ENCODE measurements at places on chromosomes 7 and 10.

DNA sequence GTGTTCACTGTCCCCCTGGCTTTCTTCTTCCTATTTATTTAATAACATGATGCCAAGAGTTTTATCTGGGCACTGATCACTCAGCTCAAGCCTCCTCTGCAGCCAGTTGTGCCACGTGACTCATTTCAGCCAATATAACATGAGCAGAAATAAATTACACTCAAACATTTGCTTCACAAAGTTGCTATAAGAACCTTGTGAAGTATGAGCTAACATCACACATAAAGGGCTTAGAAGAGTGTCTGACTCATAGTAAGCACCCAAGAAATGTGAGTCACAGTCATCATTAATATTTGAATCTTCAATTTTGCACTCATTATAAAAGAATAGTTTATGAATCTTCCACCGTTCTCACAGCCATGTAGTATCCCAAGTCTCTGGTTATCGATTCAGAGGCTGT is 414.6 kb upstream of the NPVF start:
- no peak for DNase-seq

DNA sequence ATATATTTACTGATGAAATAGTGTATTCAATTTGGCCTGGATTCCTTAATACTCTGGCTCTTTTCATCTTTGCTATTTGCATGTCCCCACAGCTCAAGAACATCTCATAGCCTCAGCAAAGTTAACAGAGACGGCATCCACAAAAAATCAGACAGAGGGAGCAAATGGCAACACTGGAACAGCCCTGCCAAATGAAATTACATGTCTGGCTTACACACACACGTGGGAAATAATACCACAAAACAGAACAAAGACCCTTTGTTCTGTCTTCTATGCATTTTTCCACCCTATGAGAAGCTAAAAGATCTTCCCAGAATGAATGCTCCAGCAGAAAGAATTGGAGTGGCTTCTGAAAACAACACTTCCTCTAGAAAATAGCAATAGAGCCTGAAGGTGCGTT is 139.5 kb downstream of the ALOX5 start:
- no peak for DNase-seq

GRCh38 chr10:123429706-123430221 is 236.4 kb upstream of the GPR26 start:
- DNase-seq = no peak

DNA sequence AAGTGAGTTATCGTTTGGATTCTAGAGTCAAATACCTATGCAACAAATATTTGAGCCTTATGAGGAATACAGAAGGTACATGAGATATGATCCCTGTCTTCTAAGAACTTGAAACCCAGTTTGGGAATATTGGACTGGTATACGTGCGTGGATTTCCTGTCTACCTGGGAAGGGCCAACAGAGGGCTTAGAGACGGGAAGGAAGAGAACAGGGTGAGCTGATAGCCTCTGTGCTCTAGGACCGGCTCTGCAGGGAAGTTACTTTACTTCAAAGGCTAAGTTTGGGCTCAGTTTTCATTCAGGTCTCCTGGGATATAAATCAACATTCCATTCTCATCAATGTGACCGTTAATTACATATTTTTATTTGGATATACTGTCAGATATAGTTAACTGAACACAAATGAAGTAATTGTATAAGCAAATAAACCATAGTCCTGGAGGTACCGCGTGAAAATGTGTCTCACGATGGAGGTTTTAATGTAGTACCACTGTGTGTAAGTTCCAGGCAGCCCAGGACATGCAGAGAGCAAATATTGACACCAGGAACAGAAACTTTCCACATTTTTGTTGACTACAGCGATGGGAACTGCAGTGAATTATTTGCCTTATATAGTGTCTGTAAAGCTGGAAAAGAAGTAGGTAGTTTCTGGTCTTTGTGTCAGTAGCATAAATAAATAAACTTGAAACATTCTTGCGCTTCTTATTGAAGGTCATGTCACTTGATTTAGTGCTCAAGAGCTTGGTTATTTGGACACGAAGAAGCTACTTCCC is 8.6 kb downstream of the CHST12 start:
- no peak for DNase-seq

- no peak for DNase-seq
These were observed 3.9 kb upstream of the BTAF1 start for GRCh38 chr10:91919651-91920050.

DNA sequence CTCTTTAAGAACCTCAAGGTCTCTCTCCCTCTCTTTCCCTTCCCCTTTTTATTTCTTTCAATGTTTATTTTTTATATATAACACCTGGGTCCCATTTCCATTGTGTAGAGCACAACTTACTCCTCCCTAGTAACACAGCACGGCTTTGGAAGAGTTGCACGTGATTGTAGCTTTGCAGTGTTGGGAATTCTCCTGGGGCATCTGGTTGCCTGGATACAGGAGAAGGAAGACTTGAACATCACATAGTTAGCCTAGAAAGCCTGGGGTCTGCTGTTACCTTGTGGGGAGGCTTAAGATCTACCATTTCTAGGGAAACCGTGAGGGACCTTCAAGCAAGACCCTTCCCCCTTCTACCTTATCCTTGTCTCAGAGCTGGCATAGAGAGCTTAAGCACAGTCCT is 41.1 kb upstream of the NFKB2 start:
- no peak for DNase-seq

DNA sequence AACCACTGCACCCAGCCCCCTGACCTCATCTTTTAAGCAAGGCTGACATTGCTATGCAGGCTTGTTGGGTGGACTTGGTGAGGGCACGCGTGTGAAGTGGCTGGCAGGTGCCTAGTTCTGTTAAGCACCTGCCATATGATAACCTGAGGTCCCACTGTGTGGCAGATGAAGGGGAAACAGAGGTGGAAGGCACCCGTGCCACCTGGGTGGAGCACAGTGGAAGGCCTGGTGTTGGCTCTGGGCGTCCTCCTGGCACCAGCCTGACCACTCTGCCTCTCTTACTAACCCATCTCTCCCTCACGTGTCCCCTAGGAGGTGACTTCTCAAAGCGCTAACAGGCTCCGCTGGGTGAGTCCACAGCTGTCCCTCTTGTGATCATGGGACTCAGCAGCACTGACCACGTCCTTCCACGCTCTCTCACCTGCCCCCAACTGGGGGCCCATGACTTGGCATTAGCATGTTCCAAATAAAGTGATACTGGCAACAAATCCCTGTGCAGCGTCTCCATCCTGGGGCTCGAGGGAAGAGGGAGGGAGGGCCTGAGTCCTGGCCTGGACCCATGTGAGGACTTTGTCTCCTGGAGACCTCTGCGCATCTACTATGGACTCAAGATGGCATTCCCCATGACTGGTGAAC is 4.6 kb upstream of the ZNF862 start:
- no peak for DNase-seq

- DNase-seq = no peak
These were observed 24.4 kb downstream of the CRPPA start for GRCh38 chr7:16396766-16397500.

- no peak for DNase-seq
These were observed 683.7 kb upstream of the NRP1 start for GRCh38 chr10:34018129-34018528.

GRCh38 chr7:123977081-123977480 is 52.0 kb downstream of the SPAM1 start:
- DNase-seq = no peak

DNA sequence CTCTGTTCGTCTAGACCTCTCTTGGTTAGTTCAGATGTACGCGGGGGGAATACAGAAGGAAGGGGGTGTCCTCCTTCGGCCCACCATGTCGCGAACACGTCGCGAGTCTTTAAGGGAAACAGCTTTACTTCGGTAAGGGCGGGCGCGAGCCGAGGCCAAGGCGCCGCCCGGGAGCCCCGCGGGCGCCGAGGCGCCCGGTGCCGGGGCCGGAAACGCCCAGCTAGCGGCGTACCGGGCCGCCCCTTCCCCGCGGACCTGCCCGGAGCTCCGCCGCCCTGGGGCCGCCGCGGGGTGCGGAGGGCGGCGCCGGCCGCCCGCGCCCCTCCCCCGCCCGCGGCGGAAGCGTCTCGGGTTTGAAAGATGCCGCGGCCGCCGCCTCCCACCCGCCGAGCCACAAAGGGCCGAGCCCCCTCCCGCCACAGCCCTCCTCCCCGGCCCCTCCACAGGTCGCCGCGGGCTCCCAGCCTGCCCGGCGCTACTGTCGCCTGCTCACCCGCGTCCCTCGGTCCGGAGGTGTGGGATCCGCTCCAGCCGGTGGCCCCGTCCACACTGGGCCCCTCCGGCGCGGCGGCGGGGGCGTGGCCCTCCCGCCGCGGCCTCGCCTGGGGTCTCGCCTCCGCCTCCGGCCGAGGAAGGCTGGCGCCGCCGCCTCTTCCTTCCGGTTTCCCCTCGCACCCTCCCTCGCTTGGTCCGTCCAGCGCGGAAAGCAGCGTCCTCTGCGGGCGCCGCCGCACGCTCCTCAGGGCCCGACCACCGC is at the start of gene KBTBD2:
Gene KBTBD2 (minus strand): TSS at position 718 of the 757 bp plus-strand sequence. CDS start 12,156 bp downstream, outside the sequence.
- DNase-seq = peak; percentile 47

DNA sequence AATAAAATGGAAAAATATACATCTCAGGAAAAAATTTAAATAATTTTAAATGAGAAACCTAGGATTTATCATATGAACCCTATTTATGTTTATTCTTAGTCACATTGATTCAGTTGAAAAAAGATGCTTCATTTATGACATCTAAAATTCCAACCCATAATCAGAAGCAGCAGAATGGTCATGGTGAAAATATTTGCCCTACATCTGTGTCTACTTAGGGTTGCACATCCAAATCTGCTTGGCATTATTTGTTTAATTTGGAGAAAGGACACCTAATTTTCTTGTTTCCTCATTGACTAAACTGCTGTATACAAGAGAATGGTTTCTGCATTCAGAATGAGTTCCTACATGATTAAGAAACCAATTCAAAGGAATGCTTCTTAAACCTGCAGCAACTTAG is 72.9 kb upstream of the SKAP2 start:
- DNase-seq = no peak

- DNase-seq = no peak
These were observed 6.5 kb upstream of the ERLIN1 start for GRCh38 chr10:100192350-100192749.

GRCh38 chr7:16839646-16840045 is 34.8 kb upstream of the AGR2 start:
- no peak for DNase-seq

- no peak for DNase-seq
These were observed 164.6 kb upstream of the SH2B2 start for GRCh38 chr7:102122026-102122425.

DNA sequence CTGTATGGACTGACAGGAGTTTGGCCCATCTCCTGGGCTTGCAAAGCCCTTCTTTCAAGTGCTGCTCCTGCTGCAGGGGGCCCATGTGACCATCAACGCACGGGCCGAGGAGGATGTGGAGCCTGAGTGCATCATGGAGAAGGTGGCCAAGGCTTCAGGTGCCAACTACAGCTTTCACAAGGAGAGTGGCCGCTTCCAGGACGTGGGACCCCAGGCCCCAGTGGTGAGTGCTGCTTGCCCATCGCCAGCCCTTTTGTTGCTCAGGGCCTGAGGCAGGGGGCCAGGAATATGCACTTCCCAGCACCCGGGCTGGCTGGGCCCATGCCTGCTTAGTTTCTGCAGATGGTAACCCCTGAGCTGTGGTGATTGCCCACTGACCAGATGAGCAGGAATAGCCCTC is 8.7 kb downstream of the PGAM2 start:
- no peak for DNase-seq

DNA sequence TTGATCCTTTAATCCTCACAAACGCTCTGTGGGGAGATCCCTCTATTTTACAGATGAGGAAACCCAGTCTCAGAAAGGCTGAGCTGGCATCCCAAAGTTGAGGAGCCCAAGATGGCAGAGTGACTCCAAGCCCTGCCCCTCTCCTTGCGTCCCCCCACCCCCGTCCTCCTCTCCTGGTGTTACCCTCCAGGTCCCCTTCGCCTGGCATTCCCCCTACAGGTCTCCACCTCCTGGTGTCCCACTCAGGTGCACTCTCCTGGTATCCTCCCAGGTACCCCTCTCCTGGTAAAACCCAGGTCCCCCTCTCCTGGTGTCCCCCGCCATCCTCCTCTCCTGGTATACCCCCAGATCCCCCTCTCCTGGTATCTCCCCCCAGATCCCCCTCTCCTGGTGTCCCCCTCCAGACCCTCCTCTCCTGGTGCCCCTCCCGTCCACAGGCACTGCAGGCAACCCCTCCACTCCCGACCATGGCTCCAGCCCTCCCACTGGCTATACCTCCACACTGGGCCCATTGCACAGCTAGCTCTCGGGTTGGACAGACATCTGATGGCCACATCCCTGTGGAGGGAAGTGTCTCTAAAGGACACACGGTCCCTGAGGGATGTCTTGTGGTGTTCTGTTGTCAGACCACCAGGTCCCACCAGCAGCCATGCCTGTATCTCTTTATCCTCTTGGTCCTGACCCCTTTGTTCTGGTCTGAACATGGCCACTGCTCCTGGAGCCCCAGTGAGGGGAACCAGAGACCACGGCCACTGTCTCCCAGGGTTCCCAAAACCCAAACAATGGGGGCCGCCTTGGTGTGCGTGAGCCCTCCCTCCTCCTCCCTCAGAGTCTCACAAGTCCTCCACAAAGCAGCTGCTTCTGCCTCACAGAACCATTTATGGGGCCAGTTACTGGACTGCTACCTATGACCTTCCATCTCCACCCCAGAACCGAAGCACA is 37.2 kb downstream of the CALML3 start:
- DNase-seq = no peak

DNA sequence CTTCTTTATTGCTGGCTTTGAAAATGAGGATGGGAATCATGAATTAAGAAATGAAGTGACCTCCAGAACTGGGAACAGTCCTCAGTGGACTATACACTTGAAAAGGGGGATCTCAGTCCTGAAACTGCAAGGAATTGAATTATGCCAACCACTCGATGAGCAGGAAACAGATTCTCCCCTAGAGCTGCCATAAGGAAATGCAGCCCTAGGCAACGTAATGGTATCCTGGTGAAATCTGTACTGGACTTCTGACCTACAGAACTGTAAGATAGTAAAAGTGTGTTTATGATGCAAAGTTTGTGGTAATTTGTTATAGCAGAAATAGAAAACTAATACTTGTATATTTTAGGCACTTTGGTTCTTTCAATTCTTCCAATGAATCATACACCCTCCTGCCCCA is 236.4 kb upstream of the TAC1 start:
- DNase-seq = no peak

DNA sequence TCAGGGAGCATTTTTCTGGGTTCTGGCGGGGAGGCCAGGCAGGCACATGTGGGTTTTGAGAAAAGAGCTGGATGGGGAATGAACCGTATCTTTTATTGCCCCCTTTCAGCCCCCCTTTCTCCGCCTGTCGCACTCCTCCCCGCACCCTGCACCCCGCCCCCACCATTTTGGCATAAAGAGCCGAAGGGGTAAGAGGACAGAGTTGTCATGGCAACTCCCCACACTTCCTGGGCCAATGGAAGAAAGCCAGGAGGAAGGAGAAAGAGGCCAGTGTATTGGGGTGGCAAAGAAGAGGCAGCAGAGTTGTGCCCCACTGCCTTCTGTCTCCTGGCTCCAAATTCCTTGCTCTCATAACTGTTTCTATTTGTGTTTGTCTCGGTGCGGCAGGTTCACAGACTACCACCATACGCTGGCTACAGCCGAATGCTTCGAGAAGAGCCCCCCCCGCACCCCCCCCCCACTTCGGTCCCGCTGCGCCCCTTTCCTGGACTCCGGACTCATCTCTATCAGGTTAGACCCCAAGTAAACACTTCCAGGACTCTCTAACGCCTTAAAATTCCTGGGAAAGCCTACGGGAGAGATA is 3.4 kb downstream of the KCNIP2 start:
- no peak for DNase-seq

GRCh38 chr10:380313-380940 is 245.2 kb downstream of the ZMYND11 start:
- DNase-seq = no peak

GRCh38 chr7:151520419-151521261 is 945 bp upstream of the RHEB start:
- peak; percentile 38 for DNase-seq

Measured in activated CD4-positive, CD25-positive, alpha-beta regulatory T cell (primary cell).